ENCODE measurements at places on chromosomes 12 and 14.

DNA sequence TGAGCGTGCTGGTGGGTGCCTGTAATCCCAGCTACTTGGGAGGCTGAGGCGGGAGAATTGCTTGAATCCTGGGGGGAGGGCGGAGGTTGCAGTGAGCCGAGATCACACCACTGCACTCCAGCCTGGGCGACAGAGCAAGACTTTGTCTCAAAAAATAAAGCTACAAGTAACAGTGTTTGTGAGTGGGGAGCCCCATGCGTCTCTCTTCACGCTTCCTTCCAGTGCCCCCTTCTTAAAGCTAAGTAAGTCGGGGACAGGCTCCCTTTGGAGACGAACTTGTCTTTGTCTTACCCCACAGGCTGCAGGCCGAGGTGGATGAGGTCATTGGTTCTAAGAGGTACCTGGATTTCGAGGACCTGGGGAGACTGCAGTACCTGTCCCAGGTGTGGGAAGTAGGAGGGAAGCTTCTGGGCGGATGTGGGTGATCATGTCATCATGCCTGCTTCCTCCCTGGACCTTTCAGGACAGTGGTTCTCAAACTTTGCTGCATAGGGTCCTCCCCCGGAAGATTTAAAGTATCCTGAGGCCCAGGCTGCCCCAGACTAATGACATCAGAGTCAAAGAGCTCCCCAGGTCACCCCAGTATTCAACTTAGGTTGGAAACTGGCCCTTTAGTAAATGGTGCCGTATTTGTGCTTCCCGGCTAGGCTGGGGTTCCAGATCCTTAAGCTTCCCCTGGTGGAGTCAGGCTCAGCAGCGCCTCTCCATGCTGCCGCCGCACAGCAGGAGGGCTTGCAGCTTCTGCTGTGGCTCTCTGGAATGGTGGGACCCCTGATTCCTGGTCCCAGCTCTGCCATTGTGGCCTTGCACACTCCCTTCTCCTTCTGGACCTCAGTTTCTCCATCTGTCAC is 37.1 kb downstream of the CYP46A1 start:
- DNase-seq: no peak

DNA sequence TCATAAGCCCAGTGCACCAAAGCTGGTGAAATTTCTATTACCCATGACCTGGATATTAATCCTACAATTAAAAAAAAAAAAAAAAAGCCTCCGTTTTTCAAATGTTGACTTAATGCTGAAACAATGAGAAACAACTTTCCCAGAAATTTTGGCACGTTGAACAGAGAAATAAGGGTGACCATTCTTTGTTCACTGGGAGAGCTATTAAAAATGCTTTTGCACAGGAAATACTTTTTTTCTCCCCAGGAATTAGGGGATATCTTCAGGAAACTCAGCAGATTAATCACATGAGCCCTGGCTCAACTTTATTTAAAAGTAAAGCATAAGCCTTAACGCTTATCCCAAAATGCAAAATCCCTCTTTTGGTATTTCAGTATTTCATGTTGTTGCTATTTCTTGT is 54.8 kb upstream of the FLRT2 start:
- DNase-seq: no peak

- DNase-seq: no peak
Observed at GRCh38 chr12:112792301-112792700, 753 bp downstream of the RPH3A start.

- no peak for DNase-seq
Observed at GRCh38 chr14:33986804-33987203, 35.9 kb upstream of the EGLN3 start.

GRCh38 chr14:75540479-75540851 is 18.2 kb downstream of the BATF start:
- no peak for DNase-seq

GRCh38 chr12:110304061-110304551 is 23.1 kb downstream of the ATP2A2 start:
- DNase-seq: no peak

DNA sequence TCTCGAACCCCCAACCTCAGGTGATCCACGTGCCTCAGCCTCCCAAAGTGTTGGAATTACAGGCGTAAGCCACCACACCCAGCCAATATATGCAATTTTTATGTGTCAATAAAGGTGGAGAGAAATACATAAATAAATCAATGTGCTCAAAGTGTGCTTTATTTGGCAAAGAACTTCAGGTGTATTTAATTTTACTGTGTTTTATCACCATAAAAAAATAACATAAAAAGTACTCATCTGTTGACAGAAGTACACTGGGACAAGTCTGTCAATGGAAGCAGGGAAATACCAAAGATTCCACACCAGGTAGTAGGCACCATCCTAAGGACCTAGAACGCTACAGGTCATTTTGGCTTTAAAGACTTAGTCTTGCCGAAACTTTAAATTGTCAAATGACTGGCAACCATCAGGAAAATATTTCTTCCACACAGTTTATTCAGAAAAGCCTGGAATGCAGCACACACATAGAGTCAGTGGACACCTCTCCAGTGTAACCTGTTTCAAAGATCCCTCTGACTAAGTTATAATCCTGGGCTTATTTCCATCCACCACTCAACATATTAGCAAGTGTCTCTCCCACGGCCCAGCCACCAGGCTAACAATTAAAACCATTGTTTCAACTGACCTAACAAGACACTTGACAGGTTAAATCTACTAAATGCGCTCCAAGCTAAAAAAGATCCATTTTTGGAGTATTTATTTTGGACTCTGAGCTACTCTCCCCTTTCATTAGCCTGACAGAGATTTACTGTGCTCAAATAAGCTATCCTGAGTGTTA is 4.2 kb downstream of the ERO1A start:
- no peak for DNase-seq

GRCh38 chr12:49863946-49864797 is 21.3 kb upstream of the BCDIN3D start:
- DNase-seq: no peak

DNA sequence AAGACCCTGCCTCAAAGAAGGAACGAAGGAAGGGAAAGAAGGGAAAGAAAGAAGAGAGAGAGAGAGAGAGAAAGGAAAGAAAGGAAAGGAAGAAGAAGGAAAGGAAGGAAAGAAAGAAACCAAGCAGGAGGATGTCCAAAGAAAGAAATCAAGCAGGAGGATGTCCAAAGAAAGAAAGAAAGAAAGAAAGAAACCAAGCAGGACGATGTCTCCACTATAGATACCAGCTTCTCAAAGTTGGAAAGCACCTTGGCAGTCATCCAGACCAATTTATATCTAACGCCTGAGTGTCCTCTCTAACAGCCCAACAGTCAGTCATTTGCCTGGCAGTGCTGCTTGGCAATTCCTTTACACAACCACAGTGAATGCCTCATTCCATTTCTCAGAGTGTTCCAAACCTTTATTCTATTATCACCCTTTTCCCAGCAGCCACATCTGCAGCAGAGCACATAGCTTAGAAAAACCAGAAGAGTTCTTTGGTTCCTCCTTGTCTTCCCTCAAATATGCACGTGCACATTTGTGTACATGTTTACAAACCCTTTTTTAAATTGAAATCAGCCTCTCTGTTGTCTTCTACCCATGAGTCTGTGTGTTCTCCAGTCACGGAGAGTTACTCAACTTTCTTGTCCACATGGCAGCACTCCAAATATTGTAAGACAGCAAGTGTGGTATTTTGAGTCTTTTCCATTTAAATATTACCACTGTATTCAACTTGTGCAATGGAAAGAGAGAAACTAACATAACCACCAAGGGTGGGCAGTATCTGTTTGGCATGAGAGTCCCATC is 138.4 kb downstream of the STXBP6 start:
- DNase-seq: no peak

- DNase-seq: no peak
Observed at GRCh38 chr14:96965885-96966595, 168.9 kb downstream of the VRK1 start.

DNA sequence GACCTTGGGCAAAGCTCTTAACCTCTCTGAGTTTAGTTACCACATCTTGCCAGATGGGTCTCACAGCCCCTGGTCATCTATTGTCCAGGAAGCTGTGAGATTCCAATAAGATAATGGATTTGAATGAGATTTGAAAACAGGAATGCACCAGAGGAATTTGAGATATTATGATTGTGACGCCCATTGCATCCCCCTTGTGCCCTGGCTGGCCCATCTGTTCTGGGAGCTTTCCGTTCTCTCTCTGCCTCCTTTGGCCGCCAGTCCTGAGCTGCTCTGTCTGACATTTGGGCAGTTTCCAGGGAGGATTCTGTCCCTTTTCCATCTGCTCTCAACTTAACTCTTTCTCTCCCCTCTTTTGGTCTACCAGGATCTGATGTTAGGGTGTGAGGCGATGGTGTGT is 24.6 kb downstream of the SRRM4 start:
- no peak for DNase-seq

DNA sequence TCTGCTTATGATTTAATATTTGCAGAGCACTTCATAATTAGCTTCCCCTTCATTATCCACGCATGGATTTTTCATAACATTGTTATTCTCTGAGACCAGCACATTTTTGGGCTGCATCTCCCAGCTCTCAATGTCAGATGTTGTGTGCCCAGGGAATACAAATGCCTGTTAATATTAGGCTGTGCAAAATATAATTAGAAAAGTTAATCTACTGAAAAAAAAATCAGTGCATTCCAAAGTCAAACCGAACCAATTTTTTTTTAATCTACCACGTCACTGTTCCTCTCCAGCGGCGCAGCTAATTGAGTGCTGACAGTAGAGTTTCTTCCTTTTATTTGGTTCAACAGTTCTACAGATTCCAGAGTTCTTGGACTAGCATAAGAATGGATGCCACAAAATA is 191.0 kb upstream of the RGS6 start:
- DNase-seq: no peak

DNA sequence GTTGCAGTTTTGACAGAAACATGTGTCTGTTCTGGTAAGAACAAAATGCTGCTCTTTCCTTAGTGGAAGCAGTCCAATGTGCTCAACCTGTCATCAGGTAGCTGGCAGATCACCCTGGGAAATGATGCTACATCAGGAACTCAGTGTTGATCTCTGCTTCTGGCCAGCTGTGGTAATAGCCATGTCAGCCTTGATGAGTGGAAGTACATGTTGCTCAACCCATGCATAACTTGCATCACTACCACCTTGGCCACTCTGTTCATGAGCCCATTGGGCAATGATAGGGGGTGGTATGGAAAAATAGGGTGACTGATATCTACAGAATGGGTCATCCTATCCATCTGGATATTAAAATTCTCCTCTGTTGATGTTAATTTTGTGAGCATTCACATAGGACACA is 411.0 kb downstream of the C12orf50 start:
- no peak for DNase-seq

DNA sequence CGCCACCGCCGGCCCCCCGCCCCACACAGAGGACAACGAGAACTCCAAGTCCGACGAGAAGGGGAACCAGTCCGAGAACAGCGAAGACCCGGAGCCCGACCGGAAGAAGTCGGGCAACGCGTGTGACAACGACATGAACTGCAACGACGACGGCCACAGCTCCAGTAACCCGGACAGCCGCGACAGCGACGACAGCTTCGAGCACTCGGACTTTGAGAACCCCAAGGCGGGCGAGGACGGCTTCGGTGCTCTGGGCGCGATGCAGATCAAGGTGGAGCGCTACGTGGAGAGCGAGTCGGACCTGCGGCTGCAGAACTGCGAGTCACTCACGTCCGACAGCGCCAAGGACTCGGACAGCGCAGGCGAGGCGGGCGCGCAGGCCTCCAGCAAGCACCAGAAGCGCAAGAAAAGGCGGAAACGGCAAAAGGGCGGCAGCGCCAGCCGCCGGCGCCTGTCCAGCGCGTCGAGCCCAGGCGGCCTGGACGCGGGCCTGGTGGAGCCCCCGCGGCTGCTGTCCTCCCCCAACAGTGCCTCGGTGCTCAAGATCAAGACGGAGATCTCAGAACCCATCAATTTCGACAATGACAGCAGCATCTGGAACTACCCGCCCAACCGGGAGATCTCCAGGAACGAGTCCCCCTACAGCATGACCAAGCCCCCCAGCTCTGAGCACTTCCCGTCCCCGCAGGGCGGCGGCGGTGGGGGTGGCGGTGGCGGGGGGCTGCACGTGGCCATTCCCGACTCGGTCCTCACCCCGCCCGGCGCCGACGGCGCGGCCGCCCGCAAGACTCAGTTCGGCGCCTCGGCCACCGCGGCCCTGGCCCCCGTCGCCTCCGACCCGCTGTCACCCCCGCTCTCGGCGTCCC is 150.9 kb downstream of the EGLN3 start:
- no peak for DNase-seq

GRCh38 chr12:32586390-32586789 is 92.7 kb upstream of the DNM1L start:
- DNase-seq: no peak

DNA sequence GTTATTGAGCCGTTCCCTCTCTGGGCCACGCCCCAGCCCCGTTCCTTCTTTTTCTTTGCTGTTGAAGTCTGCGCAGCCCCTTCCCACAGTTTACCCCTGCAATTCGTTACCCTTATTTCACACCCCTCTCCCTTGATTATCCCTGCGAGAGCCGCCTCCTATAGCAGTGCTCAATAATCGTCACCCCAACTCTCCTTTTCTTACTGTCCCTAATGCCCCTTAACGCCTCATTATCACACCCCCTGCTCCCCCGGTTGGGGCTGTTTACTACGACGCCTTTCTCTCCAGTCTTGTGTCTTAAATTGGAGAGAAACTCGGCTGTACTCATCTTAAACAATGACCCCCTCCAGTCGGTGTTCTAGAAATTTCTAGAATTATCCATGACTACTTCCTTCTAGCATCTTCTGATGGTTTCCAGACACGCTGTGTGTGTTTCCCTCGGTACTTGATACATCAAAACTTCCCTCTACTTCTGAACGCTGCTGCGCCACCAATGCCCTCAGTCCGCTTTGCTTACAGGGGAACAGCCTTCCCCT is 713 bp upstream of the FBXL14 start:
- DNase-seq: no peak

GRCh38 chr14:69684461-69685217 is 73.2 kb downstream of the SUSD6 start:
- DNase-seq: no peak

GRCh38 chr14:83912032-83912642 is 1617.8 kb upstream of the FLRT2 start:
- no peak for DNase-seq

- no peak for DNase-seq
Observed at GRCh38 chr12:32423559-32423958, 24.2 kb downstream of the FGD4 start.

DNA sequence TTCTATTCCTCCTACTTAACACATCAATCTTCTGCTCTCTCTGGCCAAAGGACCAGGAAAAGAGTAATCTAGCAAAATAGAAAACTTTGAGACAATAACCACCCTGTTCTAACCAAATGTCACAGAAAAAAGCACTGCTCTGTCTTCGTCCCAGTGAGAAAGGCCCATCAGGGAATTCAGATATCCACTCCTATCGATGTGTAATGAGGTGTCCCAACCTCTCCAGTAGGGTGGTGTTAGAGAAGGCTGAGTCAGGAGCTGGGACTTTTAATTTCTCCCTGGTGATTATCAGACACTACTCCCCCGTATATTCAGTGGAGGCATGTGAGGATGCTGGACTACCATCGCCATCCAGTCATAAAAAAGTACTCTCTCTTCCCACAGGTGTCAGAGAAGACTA is 130.3 kb downstream of the TMTC3 start:
- no peak for DNase-seq

GRCh38 chr12:121801595-121802484 is 2.0 kb upstream of the SETD1B start:
- DNase-seq: peak; percentile 37

- DNase-seq: no peak
Observed at GRCh38 chr12:54622463-54623183, 12.1 kb downstream of the LACRT start.
